RKO (cell line): ENCODE measurements at places on chromosomes 12 and 14.

GRCh38 chr14:64955297-64955696 is 12.8 kb upstream of the GPX2 start:
- DNase-seq, result no peak

DNA sequence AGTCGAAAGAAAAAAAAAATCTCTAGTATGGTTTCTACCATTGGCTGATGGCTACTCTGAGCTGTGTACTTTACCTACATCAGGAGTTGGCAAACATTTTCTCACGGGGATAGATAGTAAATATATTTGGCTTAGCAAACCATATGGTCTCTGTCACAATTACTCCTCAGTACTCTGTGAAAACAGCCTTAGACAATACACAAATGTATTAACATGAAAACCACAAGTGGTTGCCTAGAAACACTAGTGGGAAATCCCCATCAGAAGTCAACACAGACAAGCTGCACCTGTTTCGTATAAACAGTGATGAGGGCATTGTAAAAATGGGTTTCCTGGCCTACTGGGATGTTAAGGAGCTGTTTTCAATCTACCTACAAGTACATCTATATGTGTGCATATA is 84.6 kb upstream of the NAV3 start:
- DNase-seq, result no peak

DNA sequence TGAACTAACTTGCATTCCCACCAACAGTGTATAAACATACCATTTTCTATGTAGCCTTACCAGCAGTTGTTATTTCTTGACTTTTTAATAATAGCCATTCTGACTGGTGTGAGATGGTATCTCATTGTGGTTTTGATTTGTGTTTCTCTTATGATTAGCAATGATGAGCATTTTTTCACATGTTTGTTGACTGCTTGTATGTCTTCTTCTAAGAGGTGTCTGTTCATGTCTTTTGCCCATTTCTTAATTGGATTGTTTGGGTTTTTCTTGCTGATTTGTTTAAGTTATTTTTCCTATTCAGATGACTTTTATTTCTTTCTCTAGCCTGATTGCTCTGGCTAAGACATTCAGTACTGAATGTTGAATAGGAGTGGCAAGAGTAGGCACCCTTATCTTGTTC is 230.3 kb downstream of the DAD1 start:
- DNase-seq, result no peak

- DNase-seq, result no peak
Observed at GRCh38 chr12:59020073-59020946, 100.0 kb upstream of the LRIG3 start.

DNA sequence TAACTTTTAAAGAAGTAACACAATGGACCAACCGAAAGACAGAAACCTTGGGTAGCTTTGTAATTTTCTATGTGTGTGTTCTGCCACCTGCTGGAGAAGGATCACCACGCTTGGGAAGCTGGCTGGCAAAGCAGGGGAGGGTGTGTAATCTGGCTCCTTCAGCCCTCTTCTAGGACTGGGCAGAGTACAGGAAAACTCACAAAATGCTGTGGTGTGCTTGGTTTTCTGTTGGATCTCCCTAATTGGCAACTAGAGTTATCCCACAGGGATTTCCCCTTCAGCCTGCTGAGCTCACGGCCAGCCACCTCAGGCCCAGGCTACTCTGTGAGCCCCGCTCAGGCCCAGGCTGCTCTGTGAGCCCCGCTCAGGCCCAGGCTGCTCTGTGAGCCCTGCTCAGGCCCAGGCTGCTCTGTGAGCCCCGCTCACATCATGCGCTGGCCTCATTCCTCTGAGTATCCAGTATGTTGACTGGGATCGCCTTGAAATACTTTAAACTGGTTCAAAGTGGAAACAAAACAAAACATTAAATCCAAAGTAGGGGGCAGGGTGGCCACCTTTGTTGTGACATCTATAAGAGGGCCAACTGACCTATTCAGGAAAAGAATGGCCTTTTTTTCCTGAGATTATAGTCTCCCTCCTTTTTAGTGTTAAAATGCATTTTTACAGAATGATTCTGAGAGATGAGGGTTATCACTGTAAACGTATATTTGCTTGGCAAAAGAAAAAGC is 52.0 kb upstream of the RNU6-8 start:
- peak; percentile 75 for DNase-seq

- peak; percentile 11 for DNase-seq
Observed at GRCh38 chr12:79891506-79892162, 43.3 kb downstream of the PPP1R12A start.

GRCh38 chr12:12990700-12991468 is 9.2 kb downstream of the HEBP1 start:
- DNase-seq, result no peak

DNA sequence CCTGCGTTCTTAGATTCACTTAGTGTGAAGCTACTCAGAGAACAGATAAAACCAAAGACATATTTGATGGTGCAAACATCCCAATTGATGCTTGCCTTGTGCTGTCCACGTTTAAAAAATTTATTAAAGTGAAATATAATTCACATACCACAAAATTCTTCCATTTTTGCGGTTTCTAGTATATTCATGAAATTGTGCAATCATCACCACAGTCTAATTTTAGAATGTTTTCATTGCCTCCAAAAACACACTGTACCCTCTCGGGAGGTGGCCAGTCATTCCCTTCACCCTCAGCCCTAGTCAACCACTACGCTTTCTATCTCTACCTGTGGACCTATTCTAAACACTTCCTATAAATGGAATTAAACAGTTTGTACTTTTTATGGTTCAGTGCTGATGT is 1109.2 kb downstream of the FLRT2 start:
- DNase-seq, result no peak

DNA sequence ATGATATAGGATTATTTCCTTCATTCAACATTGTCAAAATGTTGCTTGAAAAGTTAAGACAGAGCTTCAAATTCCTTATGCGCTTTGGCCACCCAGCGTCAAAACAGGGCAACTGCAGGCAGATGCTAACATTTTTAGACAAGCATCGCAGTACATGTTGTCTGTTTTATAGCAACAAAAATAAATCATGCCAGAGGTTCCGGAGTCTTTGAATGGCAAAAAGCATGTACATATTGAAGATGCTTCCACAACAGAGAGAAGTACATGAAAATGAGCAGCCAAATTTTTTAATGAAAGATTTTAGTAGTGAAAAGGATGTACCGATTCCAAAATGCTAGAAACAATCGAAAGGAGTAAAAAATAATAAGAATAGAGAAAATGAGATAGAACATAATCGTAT is 49.8 kb upstream of the USP15 start:
- peak; percentile 58 for DNase-seq

DNA sequence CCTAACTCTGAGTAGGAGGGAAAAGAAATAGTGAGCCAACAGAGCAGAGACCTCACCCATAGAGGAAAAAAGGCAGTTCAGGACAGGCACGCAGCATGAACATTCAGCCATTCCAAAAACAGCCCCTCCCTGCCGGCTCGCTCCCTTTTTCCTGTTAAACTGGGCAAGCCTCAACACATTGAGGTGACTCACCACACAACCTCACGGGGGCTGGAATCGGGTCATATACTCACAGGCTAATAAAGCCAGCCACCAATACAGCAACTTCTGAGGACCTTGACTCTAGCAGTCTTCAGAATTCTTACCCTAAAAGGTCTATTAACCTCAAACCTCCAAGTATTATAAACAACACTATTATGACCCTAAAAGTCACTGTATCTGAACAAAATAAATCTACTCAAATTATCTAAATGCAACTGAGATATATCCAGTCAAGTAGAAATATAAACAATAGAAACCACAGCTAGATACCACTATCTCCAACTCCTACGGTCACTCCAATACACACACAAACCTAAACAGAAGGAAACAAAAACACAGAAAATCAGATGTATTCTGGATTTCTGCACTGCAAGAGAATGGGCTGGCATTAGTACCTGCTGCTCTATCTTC is 6.3 kb downstream of the YBX3 start:
- peak; percentile 78 for DNase-seq

GRCh38 chr12:117121441-117121840 is 22.2 kb upstream of the TESC start:
- DNase-seq, result no peak
